ENCODE measurements at places on chromosomes 4 and X.

DNA sequence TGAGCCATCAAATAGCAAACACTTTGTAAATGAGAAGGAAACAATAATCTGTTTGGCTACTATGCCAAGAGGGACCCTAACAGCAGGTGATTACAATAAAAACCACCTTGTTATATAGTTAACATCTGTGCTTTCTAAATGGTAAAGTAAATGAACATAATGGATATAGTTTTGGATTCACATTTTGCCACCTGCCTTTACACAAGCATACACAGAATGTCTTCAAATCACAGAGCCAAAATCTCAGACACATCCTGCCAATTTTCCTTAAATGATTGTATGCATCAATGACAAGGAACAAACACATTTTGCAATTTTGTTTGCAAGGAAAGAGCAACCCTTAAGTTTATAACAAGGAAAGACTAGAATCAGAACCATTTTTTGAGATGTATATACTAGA lies 334.2 kb downstream of the FSTL5 start:
- no peak for DNase-seq

GRCh38 chr4:123182289-123182688 lies 214.3 kb upstream of the SPRY1 start:
- no peak for DNase-seq

DNA sequence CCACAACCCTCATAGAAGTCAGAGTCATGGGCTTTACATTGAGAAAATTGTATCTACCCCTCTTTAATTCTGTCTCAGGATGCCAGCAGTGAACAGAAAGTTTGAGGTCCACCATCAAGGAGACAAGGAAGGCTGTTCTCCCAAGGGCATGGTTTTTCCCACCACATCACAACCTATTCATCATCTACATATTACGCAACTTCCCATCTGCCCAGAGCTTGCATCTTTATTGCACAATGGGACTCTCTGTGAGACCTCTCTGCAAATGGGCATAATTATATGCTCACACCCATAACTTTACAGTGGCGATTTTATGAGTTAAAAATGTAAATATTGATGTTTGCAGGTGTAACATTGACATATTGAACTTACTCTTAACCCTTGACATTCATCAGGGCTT lies 38.9 kb downstream of the PAGE2 start:
- DNase-seq, result no peak

- no peak for DNase-seq
Measured at GRCh38 chr4:40937140-40937725, 187.5 kb downstream of the NSUN7 start.

GRCh38 chrX:43958529-43958928 lies 14.7 kb downstream of the NDP start:
- DNase-seq, result no peak

DNA sequence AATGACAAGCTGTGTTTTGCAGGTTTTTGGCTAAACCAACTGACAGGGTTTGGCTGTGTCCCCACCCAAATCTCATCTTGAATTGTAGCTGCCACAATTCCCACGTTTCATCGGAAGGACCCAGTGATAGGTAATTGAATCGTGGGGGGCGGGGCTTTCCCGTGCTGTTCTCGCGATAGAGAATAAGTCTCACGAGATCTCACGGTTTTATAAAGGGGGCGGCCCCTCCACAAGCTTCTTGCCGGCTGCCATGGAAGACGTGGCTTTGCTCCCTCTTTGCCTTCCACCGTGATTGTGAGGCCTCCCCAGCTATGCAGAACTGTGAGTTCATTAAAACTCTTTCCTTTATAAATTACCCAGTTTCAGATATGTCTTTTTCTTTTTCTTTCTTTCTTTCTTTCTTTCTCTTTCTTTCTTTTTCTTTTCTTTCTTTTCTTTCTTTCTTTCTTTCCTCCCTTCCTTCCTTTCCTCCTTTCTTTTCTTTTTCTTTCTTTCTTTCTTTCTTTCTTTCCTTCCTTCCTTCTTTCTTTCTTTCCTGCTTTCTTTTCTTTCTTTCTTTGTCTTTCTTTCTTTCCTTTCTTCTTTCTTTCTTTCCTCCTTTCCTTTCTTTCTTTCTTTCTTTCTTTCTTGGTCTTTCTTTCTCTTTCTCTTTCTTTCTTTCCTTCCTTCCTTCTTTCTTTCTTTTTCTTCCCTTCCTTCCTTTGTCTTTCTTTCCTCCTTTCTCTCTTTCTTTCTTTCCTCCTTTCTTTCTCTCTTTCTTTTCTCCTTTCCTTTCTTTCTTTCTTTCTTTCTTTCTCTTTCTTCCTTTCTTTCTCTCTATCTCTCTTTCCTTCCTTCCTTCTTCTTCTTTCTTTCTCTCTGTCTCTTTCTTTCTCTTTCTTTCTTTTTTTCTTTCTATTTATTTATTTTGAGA lies 54.8 kb downstream of the SHOX start:
- no peak for DNase-seq

- DNase-seq, result no peak
Measured at GRCh38 chr4:44438687-44439086, 9.9 kb downstream of the KCTD8 start.

GRCh38 chr4:72558655-72559054 lies 10.4 kb downstream of the ADAMTS3 start:
- DNase-seq, result no peak

- no peak for DNase-seq
Measured at GRCh38 chr4:94927696-94928095, 169.9 kb downstream of the BMPR1B start.

GRCh38 chr4:98452091-98452490 lies 190.9 kb downstream of the RAP1GDS1 start:
- DNase-seq, result no peak

- DNase-seq, result no peak
Measured at GRCh38 chr4:99329876-99330275, 8.7 kb upstream of the ADH1B start.

- DNase-seq, result no peak
Measured at GRCh38 chr4:89939994-89940393, 45.3 kb downstream of the MMRN1 start.

- DNase-seq, result no peak
Measured at GRCh38 chrX:101745046-101745445, 85.4 kb upstream of the ARMCX2 start.

DNA sequence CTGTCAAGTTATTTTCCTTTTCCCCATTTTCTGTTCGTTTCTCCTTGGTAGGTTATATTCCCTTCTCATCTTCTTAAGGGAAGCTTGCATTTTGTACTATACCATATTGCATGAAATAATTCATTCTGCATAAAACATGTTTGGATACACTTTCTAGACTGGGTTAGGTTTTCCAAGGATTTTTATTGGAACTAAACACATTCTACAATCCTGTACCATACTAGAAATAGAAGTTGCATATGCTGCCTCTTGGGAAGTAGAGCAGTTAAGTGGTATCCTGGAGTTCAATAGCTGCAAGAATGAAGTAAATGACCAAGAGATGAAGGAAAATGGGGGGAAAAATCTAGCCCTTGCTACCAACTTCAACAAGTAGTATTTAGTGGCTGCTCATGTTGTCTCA lies 393.7 kb upstream of the SLIT2 start:
- DNase-seq, result no peak

DNA sequence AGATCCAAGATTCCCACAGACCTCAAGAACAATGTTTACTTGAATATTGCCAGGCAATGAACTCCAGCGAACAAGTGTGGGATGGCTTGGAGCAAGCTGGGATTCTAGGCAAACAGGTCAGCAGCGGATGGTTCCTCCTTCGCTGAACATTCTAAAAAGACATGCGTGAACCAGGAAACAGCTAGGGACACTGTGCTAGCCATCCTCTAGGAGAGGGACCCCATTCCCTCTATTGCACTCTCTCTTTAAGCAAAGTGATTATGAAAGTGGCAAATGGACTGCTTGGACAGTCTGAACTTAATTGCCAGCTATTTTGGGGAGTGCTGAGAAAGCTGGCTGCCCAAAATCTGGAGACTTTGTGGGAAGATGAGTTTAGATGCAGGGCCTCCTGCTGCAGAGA lies 29.9 kb upstream of the TEC start:
- DNase-seq, result no peak

DNA sequence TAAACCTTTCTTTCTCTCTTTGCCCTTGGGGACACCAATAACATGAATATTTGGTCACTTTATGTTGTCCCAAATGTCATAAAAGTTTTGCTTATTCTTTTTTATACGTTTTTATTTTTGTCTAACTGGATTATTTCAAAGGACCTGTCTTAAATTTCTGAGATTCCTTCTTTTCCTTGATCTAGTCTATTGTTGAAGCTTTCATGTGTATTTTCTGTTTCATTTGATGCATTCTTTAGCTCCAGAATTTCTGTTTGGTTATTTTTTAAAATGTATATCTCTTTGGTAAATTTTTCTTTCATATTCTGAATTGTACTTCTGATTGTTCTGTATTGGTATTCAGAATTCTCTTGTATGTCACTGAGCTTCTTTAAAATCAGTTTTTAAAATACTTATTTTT lies 88.3 kb downstream of the PTCHD1 start:
- DNase-seq, result no peak

DNA sequence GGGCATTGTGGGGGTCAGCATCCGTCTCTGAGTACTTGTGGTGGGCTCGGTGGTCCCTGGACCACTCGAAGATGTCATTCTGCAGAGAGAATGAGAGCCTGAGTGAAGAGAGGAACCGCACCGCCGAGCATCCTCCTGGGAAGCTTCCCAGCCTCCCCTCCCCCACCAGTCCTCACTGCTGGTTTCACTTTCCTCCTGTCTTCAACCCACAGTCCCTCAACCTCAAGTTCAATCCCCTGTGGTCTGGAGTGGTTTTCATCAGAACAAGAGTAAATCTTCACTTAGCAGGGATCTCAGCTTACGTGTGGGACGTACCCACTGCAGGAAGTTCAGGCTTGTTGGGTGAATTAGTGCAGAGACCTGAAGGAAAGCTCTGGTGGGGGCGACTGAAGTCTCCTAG lies 117.8 kb downstream of the SCD5 start:
- DNase-seq, result no peak

DNA sequence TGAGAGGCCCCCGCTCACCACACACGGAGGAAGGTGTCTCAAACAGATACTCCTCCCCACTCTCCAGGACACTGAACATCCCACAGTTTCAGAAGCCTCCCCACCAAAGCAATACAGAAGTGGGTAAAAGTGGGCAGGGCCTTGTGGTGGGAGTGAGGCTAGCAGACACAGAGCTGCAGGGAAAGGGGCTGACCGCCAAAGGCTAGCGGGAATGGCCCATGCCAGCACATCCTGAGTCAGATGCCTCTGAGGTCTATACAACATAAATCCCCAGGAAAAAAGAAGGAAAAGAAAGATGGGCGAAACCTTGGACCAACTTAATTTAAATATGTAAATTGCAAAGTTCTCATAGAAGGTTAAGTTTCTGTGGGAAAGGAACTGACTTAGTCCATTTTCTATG lies 21.9 kb upstream of the ARHGAP10 start:
- no peak for DNase-seq

GRCh38 chr4:6338175-6338950 lies 68.7 kb downstream of the WFS1 start:
- no peak for DNase-seq
